GM19239 (cell line): ENCODE measurements at places on chromosomes 16 and 17.

DNA sequence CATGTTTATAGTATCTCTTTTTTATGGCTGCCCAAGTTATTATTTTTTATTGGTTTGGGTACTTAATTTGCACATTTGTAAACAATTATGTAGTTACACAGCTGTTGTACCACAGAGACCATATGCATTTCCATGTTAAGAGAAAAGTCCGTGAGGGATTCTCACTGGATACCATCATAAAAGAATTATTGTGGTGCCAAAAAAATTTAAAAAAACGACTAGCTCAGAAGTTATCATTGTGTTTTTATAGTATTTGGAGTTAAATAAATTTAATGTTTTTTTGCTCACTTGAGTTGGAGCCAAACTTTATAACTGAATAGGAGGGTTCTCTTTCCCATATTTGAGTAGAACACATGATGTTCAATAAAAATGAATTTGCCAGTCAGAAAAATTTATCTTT, 618.7 kb downstream of the WWOX start:
- no peak for DNase-seq

GRCh38 chr16:69324585-69325253, 5.7 kb downstream of the PDF start:
- DNase-seq = no peak

- DNase-seq = no peak
Observed at GRCh38 chr17:55783684-55784245, 32.9 kb downstream of the PCTP start.

DNA sequence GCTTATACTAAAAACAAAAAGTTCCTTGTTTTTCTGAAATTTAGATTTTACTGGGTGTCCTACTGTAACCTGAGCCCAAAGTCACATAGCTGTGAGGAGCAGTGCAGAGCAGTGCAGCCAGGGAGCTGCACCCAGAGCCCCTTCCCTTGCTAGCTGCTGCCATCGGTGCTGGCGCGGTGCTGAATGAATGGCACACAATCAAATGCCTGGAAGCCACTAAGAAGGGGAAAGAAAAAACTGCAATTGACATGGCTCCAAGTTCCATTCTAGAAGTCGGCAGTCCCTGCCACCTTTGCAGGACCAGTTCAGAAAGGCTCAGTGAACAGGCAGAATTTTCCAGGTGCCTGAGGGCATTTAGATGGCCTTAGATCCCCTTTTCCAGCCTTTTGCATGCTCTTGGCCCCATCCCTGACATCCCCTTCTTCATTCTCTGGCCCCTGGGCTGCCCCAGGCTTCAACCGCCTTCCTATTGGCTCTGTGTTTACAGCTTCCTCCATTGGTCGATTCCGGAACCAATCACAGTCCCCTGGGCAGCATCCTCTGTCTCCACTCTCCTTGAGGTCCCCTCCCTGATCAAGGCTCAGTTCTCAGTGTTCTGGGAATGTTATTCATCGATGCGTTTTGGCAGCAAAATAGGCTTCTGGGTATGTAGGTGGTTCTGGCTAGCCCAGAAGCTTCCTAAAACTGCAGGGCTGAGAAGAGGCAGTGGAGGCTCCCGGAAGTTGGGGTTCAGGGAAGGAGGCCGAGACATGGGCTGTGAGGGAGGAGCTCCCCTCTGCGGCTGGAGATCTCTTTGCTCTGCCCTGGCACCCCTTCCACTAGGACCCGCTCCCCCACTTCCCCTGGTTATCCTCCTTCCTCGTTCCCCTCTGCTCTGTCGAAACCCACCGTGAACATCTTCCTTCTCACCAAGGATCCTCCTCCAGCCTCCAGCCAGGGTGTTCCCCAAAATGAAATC, 37.9 kb downstream of the ATP2C2 start:
- no peak for DNase-seq
